ENCODE measurements at places on chromosomes 5 and 9.

- no peak for DNase-seq
Observed at GRCh38 chr5:109936996-109937395, 247.3 kb downstream of the MAN2A1 start.

- DNase-seq = peak; percentile 45
Observed at GRCh38 chr5:115170134-115170928, 623 bp upstream of the TRIM36 start.

GRCh38 chr9:32574858-32575257 lies 1.9 kb upstream of the NDUFB6 start:
- DNase-seq = no peak

- DNase-seq = no peak
Observed at GRCh38 chr5:1777281-1778137, 22.1 kb downstream of the MRPL36 start.

- no peak for DNase-seq
Observed at GRCh38 chr5:160039810-160040470, 31.0 kb downstream of the TTC1 start.

DNA sequence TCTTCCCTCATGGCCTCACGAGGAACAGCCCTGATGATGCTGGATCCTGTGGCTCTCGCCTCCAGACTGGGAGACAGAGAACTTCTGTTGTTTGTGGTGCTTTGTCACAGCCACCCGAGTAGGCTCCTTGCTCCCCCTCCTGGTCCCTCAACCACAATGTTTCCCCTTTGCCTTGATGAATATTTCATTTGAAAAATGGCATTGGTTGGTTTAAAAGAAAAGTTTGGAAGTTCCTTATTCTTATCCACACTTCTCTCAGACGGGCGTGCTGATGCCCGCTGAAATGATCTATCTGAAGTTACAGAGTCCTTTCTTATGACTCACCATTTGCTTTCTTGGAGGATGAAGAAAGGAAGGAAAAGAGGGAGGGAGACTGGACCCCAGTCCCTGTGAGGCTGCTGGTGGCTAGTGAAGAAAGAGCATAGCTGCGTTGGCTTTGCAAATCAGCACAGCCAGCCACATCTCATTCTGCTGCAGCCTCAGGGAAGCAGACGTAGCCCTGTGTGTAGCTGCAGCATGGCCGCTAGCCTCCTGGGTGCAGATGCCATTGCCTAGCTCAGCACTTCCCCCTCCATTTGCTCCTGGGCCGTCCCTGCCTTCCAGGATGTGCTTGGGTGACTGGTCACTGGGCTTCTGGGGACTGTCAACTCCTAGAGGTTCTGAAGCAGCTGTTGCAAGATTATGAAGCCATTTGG lies 185.9 kb downstream of the ERCC6L2 start:
- peak; percentile 53 for DNase-seq

DNA sequence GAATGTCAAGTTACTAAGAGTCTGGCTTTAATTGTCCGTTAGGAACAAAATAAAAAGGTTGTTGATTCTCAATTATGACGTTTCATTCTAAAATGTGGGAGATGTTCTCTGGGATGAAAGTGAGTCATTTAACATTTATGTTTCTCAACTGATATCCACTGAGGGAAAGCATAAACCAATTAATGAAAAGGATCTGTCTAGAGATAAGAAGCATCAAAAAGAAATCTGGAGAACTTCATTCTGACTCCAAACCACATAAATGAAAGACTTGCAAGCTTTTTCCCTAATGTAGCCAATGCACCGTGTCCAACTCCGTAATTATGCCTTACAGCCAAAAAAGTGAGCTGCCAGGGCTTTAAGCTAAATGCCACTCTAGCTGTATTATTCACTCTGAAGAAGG lies 654.2 kb downstream of the TLE1 start:
- DNase-seq = no peak

DNA sequence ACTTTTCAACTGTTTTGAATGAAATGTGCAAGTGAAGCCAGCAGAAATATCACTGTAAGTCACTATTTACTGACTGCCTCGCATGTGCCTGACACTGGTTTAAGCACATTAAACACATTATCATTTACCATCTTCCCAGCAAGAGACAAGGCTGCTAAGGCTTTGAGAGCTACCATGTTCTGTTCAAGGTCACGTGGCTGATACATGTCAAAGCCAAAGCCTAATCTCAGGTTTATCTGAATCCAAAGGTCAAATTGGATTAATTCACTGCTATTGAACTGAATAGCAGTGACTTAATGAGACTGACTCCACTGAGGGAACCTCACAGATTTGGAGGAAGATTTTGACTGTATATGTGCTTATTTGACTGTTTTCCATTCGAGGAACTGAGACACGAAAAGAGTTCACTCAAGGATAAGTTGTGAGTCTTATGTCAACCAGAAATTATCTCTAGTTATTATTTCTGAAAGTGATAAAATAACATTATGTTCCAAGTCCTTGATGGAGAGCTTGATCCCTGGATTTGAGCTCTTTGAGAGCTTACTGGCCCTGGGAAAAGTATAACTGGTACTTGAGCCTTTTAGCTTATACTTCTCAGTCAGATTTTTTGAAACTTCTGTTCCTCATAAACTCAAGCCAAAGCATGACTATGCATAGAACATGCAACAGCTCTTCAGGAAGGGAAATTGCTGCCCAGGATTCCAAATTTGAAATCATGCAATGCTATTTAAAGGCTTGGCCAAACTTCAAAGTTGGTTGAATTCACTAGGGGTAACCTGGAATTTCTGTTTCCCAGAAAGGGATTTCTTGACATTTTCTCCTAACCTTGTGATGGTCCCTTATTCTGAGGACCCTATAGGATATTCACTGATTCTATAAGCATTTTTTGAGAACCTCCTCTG lies 23.4 kb upstream of the ARHGAP26 start:
- DNase-seq = no peak

GRCh38 chr5:14983666-14984441 lies 112.3 kb upstream of the ANKH start:
- no peak for DNase-seq

DNA sequence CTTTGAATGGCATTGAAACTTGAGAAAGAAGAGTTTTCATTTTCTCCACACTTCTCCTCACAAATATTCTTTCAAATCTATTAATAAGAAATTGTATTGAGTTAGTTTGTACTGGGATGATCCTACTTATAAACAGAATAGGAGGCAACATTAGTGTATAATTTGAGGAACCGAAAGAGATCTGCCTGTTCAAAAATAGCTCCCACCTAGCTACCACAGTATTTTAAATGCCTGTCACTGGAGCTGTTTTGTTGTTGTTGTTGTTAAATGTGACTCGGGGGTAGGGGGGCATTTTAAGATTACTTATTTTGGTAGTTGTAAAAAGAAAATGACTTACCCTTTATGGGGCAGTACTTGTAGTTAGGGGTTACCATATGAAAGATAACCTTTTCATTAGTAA lies 20.1 kb upstream of the HAPLN1 start:
- no peak for DNase-seq

GRCh38 chr5:101531026-101531425 lies 627.9 kb upstream of the ST8SIA4 start:
- DNase-seq = no peak

GRCh38 chr9:111069183-111069582 lies 30.9 kb upstream of the LPAR1 start:
- no peak for DNase-seq

DNA sequence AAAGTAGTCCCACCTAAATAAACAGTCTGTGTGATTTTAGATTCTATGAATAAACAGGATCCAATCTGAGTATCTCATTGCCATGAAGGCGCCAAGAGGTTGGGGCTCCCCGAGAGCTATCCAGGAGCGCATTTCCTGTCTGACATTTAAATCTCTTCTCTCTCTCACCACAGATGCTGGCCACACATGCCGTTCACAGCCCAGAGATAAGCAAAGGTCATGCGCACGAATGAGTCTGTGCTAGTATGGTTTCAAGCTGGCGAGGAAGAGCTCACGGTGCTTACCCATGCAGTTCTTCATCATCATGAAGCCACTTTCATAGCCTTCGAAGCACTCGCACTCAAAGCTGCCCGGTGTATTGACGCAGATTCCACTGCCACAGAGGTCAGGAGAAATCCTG lies 199.4 kb downstream of the FBN2 start:
- no peak for DNase-seq

GRCh38 chr5:110335361-110336066 lies 391.0 kb downstream of the TMEM232 start:
- DNase-seq = no peak

GRCh38 chr5:43573058-43573457 lies 16.2 kb upstream of the PAIP1 start:
- DNase-seq = no peak

- no peak for DNase-seq
Observed at GRCh38 chr9:113886933-113887332, 10.8 kb downstream of the ZNF618 start.

GRCh38 chr5:178672630-178673029 lies 45.8 kb upstream of the CLK4 start:
- no peak for DNase-seq

DNA sequence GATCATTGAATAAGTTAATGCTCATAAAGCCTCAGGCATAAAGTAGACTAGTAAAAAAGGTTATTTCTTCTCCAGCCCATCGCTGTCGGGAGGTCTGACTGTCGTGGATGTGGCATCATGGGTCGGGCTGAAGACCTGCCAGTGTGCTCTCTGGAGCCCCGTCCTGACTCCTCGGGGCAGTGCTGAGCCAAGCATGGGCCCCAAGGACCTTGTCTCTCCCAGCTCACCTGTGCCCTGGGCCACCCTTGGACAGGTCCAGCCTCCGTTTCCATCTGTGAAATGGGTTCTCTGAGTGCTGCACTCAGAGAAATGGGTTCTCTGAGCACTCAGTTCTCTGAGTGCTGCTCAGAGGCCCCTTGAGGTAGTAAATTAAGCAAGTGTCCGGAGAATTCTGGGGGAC lies 269.0 kb downstream of the GADD45G start:
- no peak for DNase-seq

GRCh38 chr5:34022121-34022705 lies 14.4 kb upstream of the AMACR start:
- no peak for DNase-seq

DNA sequence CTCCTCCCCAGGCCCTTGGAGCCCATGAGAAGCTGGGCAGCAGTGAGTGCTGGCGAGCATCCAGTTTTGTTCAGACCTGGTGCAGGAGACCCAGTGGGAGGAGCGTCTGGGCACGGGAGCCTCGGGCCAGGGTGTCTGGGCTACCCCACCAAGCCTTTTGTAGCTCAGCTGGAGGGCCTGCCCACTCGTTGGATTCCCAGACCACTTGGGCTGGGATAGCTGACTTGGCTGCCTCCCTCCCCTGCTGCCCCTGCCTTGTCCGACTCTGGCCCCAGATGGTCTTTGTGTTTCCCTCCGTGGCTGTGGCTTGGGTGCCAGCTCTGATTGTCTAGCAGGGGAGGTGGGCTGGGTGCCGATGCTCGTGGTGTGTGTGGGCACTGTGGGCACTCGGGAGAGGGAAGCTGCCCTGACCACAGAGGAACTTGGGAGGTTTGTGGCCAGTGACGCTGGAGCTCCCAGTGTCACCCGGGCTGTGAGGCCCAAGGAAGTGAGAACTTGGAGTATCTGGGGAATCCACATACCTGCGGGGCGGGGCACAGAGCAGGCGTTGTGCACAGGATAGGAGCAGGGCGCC lies 47.3 kb downstream of the WNK2 start:
- no peak for DNase-seq

DNA sequence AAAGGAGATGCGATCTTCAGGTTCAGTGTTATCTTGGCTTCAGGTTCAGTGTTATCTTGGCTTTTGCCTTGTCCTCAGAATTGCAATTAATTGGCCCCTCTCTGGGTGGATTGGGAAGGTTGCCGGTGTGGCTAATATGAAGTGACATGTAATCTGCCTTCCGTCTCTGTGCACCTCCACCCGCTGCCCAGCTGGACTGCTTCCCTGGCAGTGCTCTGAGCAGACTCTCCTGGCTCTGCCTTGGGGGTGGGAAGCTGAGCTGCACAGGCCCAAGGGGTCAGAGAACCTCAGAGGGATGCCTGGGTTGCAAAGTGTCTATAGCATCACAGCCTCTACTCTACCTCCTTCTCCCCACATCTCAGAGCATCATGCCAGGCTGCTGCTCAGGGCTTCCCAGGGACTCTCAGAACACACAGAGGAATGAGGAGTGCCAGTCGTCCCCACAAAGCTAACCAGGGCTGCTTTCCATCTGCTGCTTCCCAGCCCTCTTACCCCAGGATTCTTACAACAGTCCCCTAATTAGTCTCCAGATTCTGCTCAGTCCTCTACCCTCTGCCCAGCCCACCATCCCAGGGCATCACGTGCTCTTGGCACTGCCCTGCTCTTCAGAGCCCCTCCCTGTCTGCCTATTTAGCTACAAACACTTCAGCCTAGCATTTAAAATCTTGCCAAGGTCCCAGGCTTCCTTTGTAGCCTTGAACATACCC lies 54.4 kb upstream of the AFAP1L1 start:
- DNase-seq = no peak

- no peak for DNase-seq
Observed at GRCh38 chr9:93369686-93370085, 81.8 kb upstream of the FAM120A start.

DNA sequence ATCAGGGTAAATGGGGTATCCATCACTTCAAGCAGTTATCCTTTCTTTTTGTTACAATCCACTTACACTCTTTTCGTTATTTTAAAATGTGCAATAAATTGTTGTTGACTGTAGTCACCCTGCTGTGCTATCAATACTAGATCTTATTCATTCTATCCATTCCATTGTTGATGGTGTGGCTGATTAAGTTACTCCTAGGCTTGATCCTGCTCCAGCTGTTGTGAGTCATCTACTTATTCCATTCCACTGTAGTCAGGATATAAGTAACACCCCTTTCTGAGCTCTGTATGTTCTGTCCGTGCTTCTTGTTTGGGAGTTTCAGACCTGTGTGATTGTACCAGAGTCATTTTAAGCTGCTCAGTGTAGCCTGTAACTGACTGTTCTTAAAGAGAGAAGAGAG lies 122.5 kb upstream of the RUSC2 start:
- DNase-seq = no peak

DNA sequence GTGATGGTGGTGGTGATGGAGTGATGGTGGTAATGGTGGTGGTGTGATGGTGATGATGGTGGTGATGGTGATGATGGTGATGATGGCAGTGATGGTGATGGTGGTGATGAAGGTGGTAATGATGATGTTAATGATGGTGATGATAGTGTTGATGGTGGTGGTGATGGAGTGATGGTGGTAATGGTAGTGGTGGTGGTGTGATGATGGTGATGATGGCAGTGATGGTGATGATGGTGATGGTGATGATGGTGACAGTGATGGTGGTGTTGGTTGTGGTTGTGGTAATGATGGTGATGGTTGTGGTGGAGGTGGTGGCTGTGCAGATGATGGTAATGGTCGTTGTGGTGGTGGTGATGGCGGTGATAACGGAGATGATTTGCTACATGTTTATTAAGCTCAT lies 7.3 kb downstream of the STKLD1 start:
- DNase-seq = no peak

DNA sequence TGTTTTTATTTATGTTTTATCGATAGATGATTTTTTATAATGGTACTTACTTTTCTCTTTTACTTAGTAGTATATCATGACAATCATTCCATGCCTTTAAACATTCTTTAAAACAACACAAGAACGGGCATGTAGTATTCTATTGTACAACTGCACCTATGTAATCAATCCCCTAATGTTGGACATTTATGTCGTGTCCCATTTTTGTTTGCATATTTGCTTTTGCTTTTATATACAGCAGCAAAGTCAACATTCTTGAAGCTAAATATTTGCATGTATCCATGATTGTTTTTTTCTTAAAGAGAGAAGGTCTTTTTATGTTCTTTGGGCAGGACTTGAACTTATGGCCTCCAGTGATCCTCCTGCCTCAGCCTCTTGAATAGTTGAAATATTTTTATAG lies 527.0 kb upstream of the CLINT1 start:
- DNase-seq = no peak

Measured in activated T-cell treated with anti-CD3 and anti-CD28 coated beads, Interleukin-2, amount 50 U/mL, for 1 hour (primary cell).